ENCODE measurements at places on chromosomes 11 and 22.

DNA sequence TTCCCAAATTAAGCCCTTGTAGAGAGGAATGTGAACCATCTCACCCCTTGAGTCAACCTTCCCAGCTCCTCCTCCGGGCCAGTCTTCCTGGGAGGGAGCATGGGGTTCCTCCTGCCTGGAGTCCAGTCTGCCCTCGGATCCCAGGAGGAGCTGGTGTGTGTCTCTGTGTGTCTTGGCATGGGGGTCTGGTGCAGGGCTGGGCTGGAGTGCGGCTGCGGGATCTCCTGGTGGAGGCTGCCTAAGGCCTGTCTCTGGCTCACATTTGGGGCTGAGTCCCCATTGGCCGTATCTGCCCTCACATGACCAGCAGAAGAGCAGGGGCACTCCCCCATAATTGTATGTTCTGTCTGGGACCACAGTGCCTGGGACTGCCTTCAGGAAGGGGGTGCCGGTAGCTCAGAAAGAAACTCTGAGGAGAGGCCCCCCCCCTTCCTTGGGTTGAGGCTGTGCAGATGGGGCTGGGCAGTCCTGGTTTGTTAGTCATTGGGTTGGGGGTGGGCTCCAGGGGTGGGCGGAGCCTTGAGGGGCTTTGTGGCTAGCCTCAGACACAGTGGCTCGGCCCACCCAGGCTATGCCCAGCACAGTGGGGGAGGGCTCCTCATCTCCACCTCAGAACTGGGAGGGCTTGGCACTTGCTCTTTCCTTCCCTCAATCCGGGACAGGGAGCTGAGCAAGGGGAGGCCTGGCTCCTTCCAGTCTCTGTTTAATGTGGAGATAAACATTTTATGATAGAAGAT is 2.9 kb downstream of the C1QTNF5 start:
- DNase-seq, result no peak

DNA sequence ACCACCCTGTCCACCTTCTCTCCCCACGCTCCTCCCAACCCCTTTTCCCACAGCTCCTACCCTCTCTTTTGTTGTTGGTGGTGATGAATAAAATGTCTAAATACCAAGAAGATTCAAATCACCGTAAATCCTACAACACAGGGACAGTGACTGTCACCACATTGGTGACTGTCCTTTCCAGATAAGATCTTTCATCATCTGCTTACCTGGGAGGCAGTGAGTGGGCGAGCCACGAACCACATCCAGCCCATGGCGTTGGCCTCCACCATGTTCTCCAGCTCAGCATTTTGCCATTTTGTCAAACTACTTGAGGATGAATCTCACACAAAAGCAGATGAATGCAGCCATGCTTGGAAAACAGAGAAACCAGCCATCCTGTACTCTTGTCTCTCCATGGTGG is 6.7 kb upstream of the CYTH4 start:
- no peak for DNase-seq

GRCh38 chr22:44702479-44703198 is 635 bp downstream of the PRR5 start:
- peak; percentile 15 for DNase-seq

DNA sequence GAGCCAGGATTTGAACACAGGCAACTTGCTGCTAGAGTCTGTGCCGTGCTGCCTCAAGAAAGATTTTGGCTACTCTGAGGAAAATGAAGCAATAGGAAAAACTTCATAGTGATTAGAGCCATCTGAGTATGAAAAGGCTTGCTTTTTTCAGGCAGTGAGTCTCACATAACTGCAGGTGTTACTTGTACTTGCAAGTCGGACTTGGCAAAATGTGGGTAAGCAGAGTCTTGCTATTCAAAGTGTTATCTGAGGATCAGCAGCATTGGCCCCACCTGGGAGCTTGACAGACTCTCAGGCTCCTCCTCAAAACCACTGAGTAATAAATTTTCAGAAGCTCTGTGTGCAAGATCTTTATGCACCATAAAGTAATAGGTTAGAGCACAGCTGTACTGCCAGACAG is 18.1 kb downstream of the RNF141 start:
- DNase-seq, result no peak

GRCh38 chr11:82398300-82398815 is 335.3 kb downstream of the FAM181B start:
- no peak for DNase-seq

DNA sequence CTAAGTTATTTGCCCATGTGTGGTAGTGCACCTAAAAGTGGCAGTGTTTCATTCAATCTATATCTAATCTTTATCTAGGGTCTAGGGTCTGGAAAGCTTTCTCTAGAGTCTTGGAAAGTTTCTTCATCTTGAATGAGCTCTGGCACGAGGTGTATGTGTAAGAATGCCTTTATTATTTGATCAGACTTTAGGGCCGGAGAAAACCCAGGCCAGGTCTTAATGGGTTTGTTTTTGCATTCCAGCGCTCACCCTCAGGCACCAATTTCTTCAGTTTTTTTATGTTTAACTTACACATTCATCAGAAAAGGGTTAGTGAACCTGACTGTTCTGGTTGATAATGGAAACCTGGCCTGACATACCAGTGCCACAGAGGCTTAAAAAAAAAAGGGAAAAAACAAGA is 68.3 kb upstream of the SLN start:
- no peak for DNase-seq

DNA sequence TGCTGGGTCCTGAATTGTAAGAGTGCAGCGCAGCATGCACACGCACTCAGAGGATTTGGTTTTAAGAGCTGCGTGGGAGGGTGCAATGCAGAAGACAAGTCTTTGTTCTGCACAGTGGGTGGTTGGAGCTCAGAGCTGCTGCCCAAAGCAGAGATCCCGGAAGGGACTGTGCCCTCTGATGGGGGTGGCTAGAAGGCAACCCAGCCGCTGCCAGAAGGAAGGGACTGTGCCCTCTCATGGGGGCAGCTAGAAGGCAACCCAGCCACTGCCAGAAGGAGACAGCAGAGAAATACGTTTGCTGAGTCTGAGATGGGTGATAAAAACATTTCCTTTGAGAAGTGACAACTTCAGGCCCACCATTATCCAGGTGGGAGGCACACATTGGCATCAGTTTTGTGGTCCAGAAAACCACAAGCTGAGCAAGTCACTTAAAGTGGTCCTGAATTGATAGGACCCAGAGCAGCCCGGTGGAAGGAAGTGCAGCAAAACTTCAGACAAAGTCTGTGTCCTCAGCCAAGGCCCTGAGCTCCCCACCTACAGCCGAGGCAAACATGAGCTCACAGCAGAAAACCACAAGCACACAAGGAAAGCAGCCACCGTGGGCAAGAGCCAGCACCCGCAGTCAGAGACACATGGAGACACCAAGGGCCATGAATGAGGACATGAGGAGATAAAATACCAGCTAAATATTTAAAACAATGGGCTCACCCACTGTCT is 4.3 kb downstream of the KRTAP5-6 start:
- peak; percentile 8 for DNase-seq

DNA sequence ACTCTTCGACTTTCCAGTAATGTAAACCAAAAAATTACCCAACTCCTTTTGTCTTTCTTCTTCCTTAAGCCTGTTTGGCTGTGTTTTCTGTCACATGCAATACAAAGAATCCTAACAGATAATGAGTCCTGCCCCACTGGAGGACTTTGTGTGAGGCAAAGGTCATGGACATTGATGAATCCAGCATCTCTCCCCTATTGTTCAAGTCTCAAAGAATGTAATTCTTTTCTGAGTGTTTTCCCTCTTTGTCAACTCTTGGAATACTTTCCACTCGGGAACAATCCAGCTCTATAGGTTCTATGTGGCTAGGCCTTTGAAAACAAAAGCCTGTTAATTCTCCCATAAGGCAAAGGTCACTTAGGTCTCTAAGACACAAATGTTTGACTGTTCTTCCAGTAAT is 100.7 kb downstream of the FAR1 start:
- DNase-seq, result no peak

GRCh38 chr22:43338766-43339345 is 4.3 kb downstream of the SCUBE1 start:
- no peak for DNase-seq

DNA sequence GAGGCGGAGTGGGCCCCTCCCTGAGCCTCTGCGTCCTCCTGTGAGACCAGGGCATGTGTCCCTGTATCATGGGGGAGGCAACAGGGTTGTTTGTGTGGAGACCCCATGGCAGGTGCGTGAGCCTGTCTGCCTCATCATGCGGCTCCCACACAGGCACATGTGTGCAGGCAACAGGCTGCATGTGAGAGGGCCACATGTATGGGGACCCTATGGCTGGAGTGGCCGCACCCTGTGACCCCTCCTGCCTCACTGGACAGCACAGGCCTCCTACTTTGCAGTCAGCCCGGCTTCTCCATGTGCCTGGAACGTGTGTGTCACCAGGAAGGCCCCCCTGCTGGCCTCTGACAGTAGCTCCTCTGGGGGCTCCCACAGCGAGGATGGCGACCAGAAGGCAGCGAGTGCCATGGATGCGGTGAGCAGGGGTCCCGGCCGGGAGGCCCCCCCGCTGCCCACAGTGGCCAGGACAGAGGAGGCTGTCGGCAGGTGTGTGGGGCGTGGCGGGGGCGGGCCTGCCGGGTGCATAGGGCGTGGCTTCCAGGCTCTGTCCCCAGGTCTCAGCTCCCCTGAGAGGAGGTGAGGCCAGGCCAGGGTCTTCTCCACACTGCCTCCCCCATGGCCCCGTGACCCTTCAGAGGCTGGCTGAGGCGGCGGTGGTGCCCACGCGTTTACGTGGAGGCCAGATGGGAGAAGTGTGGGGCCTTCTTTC is 34.1 kb downstream of the SBF1 start:
- no peak for DNase-seq

GRCh38 chr22:29994943-29995342 is 85.3 kb upstream of the HORMAD2 start:
- no peak for DNase-seq

- no peak for DNase-seq
These were observed 34.1 kb upstream of the CRTAM start for GRCh38 chr11:122804161-122804560.

DNA sequence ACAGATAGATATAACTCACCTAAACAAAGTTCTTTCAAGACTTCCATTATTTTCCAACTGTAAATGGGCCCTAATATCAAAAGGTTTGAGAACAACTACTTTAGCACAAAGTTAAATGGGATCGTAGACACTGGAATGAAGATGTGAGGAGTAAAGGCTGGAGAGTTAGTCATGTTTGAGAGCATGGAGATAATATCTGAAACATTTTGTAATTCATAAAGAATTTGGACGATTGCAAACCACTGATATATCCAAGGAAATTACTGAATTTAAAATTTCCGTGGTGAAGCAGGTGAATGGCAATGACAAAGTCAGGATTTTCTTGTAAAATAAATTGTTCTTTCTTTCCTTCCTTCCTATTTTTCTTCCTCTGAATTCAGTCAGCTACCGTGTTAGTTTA is 564.9 kb downstream of the CNTN5 start:
- DNase-seq, result no peak

DNA sequence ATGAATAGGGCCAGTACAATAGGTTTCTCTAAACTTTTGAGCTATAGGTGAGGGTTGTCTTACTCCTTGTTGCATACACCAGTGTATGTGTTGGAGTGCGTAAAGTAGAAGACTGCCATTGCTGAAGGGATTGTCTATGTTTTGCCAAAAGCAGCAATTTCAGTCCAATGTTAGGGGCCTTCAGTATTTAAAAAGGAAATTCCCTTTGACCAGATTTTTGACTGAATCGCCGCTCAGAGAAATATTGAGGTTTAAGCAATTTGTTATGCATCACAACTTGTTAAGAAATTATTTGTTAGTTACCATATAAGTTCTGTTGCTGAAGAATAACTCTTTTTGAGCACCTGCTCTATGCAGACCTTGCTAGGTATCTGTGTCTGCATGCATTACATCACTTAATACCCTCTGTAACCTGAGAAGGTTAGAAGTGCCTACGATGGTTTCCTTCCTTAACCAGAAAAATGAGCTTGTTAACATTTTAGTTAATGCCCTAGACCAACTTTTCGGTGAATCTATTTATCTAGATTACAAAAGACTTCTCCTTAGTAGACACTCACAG is 33.9 kb downstream of the MMP20 start:
- DNase-seq, result no peak

- DNase-seq, result no peak
These were observed 515.1 kb downstream of the INSC start for GRCh38 chr11:15629690-15630321.

DNA sequence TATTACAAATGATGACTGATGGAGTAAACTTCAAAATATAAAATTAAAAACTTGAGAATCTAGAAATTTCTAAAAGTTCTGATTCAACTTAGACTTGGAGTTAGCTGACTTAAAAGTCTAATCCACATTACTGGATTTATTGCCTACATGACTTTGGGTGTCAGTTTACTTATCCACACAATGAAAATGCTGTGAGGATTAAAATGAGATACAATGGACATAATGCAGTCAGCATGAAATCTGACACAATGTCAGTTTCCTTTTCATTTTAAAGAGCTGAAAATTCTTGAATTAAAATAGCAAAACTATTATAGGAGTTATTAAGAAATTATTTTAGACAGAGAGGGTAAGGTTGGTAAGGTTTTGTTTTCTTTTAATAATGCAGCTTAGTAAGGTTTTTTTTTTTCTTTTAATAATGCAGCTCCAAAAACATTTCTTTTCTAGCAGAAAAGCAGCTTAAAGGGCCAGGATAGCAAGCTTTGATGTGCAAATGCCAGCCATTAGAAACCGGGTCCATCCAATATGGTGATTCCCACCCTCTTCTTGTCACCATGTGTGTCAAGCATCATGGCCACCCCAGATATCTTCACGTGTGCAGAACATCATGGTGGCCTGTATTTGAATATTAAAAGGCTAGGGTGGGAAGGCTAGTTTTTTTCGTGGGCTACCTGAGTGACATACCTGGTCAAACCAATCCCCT is 18.9 kb downstream of the APIP start:
- no peak for DNase-seq

DNA sequence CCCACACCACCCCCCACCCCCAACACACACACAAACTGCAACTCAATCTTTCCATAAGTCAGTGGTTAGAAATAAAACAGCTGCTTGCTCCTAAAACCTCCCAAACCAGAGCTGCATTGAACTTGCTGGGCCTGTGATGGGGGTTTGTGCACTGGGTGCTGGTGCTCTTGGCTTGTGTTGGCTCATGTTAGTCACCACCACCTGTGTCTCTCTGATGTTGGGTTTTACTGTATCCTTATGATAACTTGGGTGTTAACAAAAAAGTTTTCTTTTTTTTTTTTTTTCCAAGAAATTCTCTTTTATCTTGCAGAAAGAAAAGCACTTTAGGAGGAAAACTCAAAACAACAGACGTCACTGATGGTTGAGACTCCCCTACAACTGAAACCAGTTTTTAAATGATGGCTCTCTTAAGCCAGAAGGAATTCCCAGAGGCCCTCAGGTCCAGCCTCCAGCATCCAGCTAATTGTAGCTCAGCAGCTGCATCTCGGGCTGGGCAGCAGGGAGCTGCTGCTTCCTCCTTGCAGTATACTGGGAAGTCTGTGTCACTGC is 79.9 kb upstream of the DRD2 start:
- no peak for DNase-seq
